ENCODE measurements at places on chromosomes 12 and 14. TPM values are rescaled to one million over a fixed set of nuclear protein-coding genes. Genes with fewer than 3 reads are reported as not detected.

DNA sequence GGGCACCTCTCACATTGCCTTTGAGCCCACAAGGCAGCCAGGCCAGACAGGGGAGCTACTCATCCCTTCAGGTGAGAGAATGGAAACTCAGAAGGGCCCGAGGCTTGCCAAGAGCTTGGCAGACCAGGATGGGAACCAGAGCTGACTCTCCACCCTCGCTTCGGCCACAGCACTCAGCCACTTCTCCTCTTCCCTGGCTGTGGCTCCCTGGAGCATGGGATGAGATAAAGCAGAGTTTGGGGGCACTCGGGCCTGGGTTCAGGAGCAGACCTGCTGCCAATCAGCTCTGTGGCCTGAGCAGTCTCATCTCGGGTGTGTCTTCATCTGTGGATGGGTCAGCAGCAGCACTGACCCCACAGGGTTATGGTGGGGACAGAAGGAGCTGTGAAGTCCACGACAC lies 20.0 kb upstream of the CCDC85C start:
- H3K27ac ChIP-seq: no peak overlapping the region
- no peaks in the 10 kb centered on the region for H3K36me3 ChIP-seq
- peaks cover 40% of the 10 kb centered on the region for H3K4me1 ChIP-seq

The ISM2 gene
- polyA plus RNA-seq: 0.16 TPM

DNA sequence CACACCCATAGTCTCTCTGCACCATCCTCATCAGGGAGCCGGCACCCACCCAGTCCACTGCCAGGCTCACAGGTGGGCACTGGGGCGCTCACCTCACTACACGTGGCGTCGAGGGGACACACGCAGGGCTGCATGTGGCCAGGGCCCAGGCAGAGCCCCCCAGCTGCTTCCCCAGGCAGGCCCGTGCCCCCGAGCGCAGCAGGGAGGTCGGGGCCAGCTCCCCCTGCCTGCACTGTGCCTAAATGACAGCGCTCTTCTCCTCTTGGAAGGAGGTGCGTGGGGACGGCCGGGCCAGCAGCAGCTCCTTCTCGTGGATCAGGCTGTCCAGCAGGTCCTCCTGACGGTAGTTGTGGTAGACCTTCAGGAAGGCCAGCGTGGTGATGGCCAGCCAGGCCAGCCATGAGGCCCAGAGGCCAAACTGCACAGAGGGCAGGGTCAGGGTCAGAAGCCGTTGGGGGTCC lies 11.3 kb downstream of the TMEM179 start:
- no peak overlapping the region for H3K27ac ChIP-seq
- DNase-seq: no peak
- no peaks in the 10 kb centered on the region for H3K27me3 ChIP-seq
- no peaks in the 10 kb centered on the region for H3K4me1 ChIP-seq
- H3K4me3 ChIP-seq: no peak overlapping the region
- no peaks in the 10 kb centered on the region for H3K36me3 ChIP-seq

DNA sequence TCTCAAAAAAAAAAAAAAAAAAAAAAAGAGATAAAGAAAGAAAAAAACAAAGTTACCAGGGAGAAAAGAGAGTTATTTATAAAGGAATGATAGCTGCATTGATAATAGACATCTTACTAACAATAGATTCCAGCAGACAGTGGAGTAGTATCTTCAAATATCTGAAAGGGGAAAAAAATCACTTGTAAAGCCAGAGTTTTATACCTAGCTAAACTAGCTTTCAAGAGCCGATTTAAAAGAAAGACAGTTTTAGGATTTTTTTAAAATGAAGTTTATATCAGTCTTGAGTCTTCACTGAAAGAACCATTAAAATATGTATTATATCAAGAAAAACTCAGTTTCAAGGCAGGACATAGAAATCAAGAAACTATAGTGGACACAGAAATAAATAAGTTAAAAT lies 262.4 kb downstream of the ZFP36L1 start:
- no peaks in the 10 kb centered on the region for H3K36me3 ChIP-seq
- H3K27me3 ChIP-seq: no peaks in the 10 kb centered on the region
- peaks cover 8% of the 10 kb centered on the region for H3K4me1 ChIP-seq
- no peak overlapping the region for H3K4me3 ChIP-seq
- no peak overlapping the region for H3K27ac ChIP-seq
- no peak for DNase-seq

The CLEC7A gene
- polyA plus RNA-seq: 0.62 TPM

The GAPDH gene
- polyA plus RNA-seq: 11,361 TPM

- H3K27ac ChIP-seq: peak overlapping the region; percentile 27
- DNase-seq: no peak
- no peaks in the 10 kb centered on the region for H3K36me3 ChIP-seq
- no peak overlapping the region for H3K4me3 ChIP-seq
- H3K27me3 ChIP-seq: no peaks in the 10 kb centered on the region
These were observed 12.5 kb upstream of the INF2 start for GRCh38 chr14:104676694-104677511.

The FAM181A gene
- polyA plus RNA-seq: not detected

DNA sequence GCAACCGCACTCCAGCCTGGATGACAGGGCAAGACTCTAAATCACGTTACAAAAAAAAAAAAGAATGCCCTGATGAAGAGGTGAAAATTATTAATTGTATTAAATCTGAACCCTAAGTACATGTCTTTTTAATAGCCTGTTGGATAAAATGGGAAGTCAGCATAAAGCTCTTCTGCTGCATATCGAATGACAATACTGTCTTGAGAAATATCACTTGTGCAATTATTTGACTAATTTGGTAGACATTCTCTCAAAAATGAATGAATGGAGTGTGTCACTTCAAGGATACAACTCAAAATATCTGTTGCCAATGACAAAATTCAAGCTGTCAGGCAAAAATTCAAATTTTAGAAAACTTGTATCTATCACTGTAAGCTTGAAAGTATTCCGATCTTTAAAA lies 38.9 kb downstream of the DNAI7 start:
- H3K36me3 ChIP-seq: no peaks in the 10 kb centered on the region
- H3K4me3 ChIP-seq: no peak overlapping the region
- no peak overlapping the region for H3K27ac ChIP-seq
- no peak for DNase-seq
- H3K4me1 ChIP-seq: peaks cover 5% of the 10 kb centered on the region

DNA sequence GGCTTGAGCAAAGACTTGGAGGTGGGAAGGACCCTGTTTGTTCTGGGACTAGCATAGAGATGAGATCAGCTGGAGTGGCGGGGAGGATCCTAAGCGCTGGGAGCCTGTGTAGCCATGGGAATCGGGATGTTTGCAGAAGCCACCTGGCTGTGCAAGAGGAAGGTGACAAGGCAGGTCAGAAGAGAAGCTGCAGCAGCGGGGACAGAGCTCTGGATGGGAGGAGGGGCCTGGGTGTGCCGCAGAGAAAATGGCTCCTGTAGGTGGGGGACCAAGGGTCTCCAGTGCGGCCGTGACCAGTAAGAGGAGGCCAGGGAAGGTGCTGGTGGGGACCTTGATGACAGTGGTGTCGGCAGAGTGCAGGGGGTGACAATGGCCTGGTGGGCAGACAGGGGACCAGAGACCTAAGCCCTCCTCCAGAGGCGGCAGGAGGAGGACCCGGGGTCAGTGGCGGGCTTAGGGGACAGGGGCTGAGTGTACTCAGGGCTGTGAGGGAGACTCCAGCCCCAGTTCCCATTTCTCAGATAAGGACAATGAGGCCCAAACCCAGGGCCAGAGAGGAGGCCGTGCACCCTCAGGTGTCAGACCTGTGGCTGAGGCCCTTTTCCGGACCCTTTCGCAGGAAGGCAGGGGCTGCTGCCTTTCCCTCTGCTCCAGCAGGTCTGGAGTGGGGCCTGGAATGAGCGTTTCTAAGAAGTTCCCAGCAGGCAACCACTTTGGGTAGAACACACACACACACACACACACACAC lies 206.6 kb upstream of the RTL1 start:
- DNase-seq: no peak
- H3K36me3 ChIP-seq: no peaks in the 10 kb centered on the region
- no peak overlapping the region for H3K4me3 ChIP-seq
- no peaks in the 10 kb centered on the region for H3K4me1 ChIP-seq
- no peaks in the 10 kb centered on the region for H3K27me3 ChIP-seq

DNA sequence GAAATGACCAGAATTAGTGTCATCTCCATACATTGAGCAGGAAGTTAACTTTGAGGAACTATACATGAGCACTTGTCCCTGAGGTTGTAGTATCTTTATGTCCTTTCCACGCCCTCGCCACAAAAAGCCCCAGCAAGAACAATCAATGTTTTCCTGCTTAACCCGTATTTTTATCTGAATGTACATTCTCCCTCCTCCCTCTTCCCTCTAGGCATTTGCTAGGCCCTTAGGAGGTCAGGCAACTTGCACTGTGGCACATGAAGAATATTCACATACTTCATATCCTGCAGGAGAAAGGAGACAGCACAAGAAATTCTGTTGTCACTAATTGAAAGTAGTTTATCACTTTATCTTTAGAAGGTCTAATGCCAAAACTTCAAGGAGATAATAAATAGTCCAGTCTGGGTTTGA lies 18.1 kb upstream of the DUSP6 start:
- peak overlapping the region; percentile 88 for H3K27ac ChIP-seq

- DNase-seq: no peak
- H3K36me3 ChIP-seq: no peaks in the 10 kb centered on the region
- H3K27me3 ChIP-seq: no peaks in the 10 kb centered on the region
These were observed 435.8 kb downstream of the RPL10L start for GRCh38 chr14:46215801-46216200.

The OR4K5 gene
- polyA plus RNA-seq: not detected

GRCh38 chr14:23307146-23307530 lies 505 bp downstream of the BCL2L2 start:
- peaks cover 38% of the 10 kb centered on the region for H3K4me1 ChIP-seq
- peak overlapping the region; percentile 92 for H3K27ac ChIP-seq
- H3K36me3 ChIP-seq: peaks cover 32% of the 10 kb centered on the region
- peak overlapping the region; percentile 92 for H3K4me3 ChIP-seq

The ANKRD13A gene
- 73.1 TPM for polyA plus RNA-seq

The TAS2R7 gene
- polyA plus RNA-seq: not detected

- H3K4me1 ChIP-seq: no peaks in the 10 kb centered on the region
- no peak overlapping the region for H3K27ac ChIP-seq
- H3K27me3 ChIP-seq: no peaks in the 10 kb centered on the region
- no peak overlapping the region for H3K4me3 ChIP-seq
- no peak for DNase-seq
These were observed 6.2 kb downstream of the GPR19 start for GRCh38 chr12:12689647-12690300.

The KCNMB4 gene
- 1.5 TPM for polyA plus RNA-seq

DNA sequence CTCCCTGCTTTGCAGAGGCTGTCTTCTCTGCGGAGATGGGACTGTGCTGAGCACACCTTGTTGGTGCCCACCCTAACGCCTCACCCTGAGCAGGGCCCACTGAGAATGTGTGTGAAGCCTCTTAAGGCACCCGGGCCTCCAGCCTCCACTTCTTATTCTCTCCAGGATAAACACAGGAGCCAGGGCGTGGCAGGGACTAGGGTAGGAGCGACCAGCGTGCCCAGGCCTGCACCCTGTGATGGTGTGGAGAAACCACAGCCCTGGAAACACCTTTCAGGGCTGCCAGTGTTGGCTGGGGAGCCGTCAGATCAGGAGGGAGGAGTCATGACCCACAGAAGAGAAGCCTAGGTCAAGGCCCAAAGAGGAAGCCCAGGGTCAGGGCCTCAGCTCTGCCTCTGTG lies 41.3 kb downstream of the VDR start:
- peak; percentile 52 for DNase-seq
- H3K4me1 ChIP-seq: peaks cover 46% of the 10 kb centered on the region
- H3K36me3 ChIP-seq: peaks cover 26% of the 10 kb centered on the region
- no peaks in the 10 kb centered on the region for H3K27me3 ChIP-seq
